ENCODE measurements at places on chromosomes 7 and 10.

- no peak for DNase-seq
These were observed 3.5 kb downstream of the NRF1 start for GRCh38 chr7:129615018-129615417.

DNA sequence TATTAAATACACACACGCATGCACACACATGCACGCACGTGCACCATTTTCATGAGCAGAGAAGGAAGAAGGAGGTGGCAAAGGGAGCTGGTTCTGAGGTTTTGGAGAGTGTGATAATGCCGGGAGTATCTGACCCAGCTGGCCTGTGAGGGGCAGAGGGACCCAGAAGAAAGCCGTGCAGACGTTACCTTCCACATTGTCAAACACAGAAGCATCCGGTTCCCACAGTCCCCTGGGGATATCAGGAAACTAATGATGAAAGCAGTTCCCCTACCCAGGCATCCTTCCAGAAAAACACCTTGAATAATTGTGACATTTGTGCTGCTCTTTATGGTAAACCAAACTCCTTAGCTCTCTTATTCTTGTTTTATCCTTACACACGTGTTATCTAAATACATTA is 85.7 kb upstream of the FAM180A start:
- DNase-seq = no peak

- no peak for DNase-seq
These were observed 10.3 kb upstream of the RRP12 start for GRCh38 chr10:97411406-97411805.

GRCh38 chr7:36141351-36141750 is 11.7 kb upstream of the EEPD1 start:
- no peak for DNase-seq

DNA sequence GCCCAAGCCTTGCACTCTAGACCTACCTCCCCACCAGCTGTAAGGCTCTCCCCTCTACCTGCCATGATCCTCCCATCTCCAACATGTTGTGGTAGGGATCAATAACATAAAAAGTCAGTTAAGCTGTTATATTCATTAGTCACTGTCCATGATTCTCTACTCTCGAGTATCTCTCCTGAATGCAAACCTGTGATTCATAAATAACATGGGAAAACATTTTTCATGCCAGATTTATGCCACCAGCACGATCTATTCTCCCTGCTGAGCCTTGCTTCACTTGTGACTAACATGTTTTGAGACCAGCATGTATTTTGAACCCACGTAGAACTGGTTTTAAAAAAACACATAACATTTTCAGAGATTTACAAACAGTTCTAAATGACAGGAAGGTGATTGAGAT is 30.3 kb downstream of the TMEM168 start:
- no peak for DNase-seq

DNA sequence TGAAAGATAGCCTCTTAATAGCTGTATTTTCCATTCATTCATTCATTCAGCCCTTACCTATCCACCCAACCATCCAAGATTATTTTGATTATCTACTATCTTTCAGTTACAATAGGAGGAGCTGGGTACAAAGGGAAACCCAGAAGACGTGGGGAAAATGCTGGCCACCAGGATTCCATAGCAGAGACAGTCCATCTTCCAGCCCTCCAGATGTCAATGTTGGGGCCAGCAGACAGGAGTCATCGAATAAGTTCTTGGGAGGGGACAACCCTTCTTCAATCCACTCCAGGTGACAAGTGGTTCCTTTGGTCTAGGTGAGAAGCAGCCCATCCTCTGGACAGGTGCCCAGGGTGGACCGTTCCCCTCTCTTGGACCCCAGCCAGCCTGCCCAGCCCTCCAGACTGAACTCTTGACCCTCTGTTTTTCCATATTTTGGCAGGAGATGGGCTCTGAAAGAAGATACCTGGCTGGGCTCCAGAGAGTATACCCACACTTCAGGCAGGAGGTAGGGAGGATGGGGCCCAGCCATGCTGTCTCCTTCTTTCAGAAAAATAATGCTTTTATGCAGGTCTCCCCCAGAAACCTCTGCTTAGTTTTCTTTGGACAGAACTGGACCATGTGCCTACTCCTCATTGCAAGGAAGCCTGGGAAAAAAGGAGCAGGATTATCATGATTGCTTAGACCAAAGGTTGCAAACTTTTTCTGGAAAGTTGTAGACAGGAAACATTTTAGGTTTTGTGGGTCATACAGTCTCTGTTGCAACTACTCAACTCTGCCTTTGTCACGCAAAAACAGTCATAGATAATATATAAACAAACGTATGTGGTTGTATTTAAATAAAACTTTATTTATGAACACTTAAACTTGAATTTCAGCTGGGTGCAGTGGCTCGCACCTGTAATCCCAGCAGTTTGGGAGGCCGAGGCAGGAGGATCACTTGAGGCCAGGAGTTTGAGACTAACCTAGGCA is 95.5 kb upstream of the SMNDC1 start:
- DNase-seq = no peak

DNA sequence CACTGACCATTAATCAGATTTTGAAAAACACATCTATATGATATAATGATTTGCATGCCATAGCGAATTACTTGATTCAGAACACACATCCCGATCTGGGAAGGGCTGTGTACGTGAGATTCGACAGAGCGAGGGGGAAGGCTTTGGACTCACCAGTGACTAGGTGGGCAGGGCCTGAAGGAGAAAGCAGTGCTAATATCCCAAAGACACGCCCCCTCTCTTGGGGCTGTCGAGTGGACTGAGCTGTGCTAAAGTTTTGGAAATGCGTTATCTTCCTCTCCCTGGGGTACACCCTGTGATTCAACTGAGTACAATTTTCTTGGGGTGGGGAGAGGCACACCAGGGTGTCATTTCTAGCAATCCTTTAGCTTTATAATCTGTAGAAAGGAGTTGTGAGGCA is 1.8 kb downstream of the LRRC17 start:
- no peak for DNase-seq

DNA sequence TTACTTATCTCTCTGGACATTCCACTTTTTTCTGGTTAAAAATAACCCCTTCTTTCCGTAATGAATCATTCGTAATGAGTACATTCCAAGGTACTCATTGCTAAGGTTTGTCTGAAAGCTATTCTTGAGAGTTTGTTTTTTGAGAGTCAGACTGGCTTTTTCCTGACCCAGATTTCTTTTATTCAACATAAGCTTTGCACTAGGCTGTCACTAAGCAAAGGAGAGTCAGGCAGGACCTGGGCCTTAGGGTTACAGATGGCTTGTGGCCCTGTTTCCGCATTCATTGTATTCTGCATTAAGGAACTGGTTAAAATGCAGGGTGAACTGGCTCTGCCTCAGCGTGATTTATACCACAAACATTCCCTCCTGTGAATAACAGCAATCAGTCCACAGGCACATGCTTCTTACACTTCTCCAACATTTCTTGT is 84.1 kb downstream of the POM121L12 start:
- DNase-seq = no peak

DNA sequence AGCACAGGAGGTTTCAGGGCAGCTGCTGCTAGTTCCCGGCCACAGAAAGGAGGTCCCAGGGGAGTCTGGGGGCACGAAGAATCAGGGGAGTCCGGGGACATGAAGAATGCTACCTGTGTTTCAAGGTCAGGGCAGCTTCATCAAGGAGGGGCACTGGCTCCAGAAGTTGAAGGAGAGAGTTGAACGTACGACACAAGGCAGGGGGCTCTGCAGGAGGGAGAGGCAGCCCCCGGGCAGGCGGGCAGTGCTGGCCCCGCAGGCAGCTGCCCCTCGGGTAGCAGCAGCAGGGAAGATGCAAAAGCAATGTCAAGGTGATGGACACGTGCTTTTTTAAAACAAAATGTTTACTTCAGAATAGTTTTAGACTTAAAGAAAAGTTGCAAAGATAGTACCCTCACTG is 134.7 kb upstream of the RNF32 start:
- DNase-seq = no peak

GRCh38 chr7:33666531-33666930 is 238.8 kb upstream of the BMPER start:
- no peak for DNase-seq
